ENCODE measurements at places on chromosomes 6 and 20.

- DNase-seq: peak; percentile 5
Measured at GRCh38 chr6:109024784-109025183, 69.9 kb downstream of the SESN1 start.

- DNase-seq: no peak
Measured at GRCh38 chr20:53411891-53412290, 181.7 kb downstream of the ZNF217 start.

- DNase-seq: no peak
Measured at GRCh38 chr20:3797592-3798372, 1.7 kb downstream of the CDC25B start.

DNA sequence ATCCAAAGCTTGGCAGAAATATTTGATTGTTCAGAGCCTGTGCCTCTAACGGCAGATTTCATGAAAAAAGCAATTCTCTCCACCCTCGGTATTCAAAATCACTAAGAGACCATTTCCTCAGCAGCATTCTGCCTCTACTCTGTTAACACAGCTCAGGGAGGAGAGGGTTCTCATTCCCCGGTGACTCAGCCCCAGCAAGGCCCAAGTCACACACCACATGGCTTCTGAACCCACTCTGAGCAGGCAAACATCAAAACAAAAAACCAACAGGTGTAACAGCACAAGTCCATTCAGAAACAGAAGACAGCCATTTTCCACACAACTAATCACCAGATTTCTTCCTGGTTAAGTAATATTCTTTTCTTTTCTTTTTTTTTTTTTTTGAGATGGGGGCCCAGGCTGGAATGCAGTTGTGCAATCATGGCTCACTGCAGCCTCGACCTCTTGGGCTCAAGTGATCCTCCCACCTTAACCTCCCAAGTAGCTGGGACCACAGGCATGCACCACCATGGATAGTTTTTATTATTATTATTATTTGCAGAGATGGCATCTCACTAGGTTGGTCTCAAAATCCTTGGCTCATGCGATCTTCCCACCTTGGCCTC, 55.4 kb downstream of the GFOD1 start:
- no peak for DNase-seq

GRCh38 chr20:59661153-59661552, 56.8 kb downstream of the PHACTR3 start:
- DNase-seq: no peak

- DNase-seq: no peak
Measured at GRCh38 chr6:125597411-125598253, 151.8 kb upstream of the HEY2 start.

DNA sequence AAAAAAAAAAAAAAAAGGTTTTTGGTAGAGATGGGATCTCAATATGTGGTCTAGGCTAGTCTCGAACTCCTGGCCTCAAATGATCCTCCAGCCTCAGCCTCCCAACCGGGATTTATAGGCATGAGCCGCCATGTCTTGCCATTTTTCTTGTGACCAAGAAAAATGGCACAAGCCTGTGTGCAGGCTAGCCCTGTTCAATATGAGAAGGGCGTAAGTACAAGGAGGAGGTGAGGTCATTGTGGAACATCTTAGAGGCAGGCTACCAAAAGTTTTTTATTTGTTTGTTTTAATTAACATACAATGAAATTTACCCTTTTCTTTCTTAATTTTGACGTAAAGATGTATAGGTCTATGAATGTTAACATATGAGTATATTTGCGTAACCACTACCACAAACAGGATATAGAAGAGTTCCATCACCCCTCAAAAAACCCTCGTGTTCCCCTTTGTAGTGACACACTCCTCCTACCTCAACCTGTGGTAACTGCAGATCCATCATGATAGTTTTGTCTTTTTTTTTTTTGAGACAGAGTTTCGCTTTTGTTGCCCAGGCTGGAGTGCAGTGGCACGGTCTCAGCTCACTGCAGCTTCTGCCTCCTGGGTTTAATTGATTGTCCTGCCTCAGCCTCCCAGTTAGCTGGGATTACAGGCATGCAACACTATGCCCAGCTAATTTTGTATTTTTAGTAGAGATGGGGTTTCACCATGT, 28.3 kb upstream of the KIF3B start:
- no peak for DNase-seq

DNA sequence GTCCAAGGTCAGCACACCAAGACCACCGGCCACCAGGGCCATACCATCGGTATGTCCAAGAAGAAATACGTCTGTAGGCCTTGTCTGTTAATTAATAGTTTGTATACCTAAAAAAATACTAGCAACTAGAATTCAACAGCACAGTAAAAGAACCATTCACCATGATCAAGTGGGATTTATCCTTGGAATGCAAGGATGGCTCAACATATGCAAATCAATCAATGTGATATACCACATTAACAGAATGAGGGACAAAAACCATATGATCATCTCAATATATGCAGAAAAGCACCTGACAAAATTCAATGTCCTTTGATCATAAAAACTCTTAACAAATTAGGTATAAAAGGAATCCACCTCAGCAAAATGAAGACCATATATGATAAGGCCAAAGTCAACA, 24.4 kb downstream of the RPP40 start:
- no peak for DNase-seq

- peak; percentile 30 for DNase-seq
Measured at GRCh38 chr20:13231031-13231752, 10.1 kb downstream of the ISM1 start.

GRCh38 chr20:47872341-47872740, 87.1 kb upstream of the SULF2 start:
- DNase-seq: no peak

GRCh38 chr20:8809107-8809953, 259.6 kb upstream of the PLCB4 start:
- DNase-seq: no peak

DNA sequence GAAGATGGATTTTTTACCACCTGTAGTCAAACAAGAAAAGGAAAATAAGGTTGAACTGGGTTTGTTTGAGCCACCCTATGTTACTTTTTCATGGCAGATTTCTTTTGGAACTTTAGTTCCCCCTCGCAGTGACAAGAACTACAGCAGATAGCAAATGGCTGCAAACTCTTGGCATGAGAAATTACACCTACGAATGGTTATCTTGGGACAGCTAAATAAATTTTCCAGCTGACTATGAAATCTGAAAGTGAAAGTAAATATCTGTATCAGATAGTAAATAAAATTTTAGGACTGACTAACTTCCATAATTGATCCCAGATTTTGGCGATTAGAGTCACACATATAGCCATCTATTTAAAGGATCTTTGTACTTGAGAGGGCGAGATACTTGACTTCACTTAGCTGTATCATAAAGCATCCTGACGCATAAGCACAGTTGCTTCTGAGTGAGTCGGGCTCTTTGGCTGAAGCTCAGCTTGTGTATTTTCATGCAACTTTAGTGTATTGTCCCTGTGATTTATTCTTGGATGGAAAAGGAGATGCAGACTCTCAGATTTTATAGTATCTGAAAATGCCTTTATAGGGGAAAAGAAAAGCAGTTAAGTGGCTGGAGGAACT, 125.3 kb upstream of the B3GAT2 start:
- DNase-seq: no peak

DNA sequence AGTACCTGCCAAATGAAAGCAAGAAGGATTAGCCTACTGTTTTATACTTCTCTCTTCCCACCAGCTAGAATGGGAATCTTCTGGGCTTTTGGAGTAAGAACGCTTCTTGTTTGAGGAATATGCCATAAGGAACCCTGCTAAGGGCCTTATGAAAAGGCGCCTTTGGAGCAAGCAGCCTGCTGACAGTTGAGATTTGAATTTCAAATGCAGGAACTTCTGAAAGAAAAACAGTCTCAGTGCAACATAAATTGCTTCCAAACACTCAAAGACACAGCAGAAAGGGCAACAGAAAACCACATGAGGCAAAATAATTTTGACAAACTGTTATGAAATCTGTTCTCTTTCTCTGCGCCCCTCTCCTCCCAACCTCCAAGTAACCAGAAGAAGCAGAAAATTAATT, 149.4 kb upstream of the B3GAT2 start:
- no peak for DNase-seq

- DNase-seq: peak; percentile 19
Measured at GRCh38 chr6:146433881-146434731, 109.5 kb upstream of the RAB32 start.

GRCh38 chr6:56664029-56664428, 21.3 kb upstream of the DST start:
- no peak for DNase-seq

DNA sequence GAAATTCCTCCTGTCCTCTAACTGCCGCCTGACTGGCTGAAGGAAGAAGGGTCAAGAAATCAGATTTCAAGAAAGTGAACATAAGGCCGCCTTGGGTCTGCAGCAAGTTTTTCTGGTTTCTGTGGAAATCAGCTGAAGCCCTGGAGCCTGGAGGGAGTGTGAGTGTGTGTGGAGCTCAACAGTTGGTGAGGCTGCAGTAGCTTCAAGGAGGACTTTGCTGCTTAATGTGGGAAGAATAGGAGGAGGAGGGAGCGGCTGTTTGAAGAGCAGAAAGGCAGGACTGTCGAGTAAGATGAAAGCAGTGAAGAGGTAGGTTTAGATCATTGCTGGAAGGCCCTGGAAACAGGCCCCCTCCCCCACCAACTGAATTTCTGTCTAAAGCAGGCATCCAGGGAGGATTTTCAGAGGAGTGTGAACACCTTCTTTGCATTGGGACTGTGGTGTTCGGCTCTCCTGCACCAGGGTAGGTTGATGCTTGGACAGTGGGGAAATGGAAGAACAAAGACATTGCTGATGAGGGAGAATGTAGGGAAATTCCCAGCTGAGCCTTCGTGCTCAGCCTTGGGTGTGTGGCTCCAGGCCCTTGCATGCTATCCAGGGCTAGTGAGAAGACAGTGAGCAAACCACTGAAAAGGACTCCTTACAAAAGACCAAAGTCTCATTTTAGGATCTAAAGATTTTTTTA, 79.5 kb upstream of the VSTM2L start:
- DNase-seq: peak; percentile 83

DNA sequence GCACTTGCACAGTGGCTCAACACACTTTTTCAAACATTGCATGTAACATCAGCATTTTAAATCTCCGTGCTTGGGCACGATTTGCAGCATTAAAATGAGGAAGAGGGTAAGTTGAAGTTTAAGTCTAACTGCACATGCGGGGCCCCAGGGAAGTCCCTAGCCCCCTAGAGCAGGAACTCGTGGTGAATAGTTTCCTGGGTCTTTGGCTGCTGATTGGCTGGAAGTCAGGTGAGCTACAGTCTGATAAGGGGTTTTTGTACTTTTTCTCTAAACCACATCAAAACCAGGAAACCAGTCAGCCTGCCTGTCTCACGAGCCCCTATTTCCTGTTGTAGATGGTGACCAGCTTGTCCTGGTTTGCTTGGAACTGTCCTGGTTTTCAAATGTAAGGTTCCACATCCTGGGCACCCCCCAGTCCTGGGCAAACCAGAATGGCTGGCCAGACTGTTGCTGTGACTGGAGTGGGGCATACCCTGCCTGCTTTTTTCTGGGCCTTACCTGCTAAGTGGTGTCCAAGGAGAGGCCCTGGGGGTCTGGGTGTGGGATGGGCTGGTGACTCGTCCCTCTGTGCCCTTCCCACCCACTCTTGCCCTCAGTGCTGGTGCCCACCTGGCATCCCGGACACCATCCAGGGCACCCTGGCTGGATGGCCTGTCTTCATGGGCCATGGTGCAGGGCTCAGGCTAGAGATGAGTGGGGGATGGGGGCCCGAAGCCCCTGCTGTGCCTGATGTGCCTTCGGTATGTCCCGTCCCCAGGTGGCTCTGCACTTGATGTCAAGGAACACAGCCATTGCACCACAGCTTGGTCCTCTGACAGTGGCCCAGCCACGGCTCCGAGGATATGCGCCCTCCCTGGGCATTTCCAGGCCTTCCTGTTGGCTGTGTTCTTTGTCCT, 31.8 kb downstream of the SUN5 start:
- no peak for DNase-seq

GRCh38 chr20:31819083-31819784, at the start of gene MYLK2:
Gene MYLK2, plus strand, starts transcription at chr20:31819356. Its CDS starts 225 bp downstream, at chr20:31819581.
- DNase-seq: no peak

DNA sequence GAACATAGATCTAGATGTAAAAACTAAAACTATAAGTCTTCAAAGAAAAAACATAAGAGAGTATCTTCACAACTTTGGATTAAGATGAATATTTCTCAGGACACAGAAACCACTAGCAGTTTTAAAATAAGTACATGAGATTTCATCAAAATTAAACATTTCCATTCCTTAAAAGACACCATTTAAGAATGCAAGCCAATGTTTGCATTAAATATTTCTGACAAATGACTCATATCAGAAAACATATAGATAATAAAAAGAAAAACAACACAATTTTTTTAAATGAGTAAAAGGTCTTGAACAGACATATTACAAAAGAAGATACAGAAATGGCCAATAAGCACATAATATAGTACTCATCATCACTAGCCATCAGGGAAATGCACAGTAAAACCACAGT, 59.7 kb downstream of the COL21A1 start:
- DNase-seq: no peak

GRCh38 chr6:159122453-159122852, 46.7 kb upstream of the FNDC1 start:
- DNase-seq: no peak

DNA sequence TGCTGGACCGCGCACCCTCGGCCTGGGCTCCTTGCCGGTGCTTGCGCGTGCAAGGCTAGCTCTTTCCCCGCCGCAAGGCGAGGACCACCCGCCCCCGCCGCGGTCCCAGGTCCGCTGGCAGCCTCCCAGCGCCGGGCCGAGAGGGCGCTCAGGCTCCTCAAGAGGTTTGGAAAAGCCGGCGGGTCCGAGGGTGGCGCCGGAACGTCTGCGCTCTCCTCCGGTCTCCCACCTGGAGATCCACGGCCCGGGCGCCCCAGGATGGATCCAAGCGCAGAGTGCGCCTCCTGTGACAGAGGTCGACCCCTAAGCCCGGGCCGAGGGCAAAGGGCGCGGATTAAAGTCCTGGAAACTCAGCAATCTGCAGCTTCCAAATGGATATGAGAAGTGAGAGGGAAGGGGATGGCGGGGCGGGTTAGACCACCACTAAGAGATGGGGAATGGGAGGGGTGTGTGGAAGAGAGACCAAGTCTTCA, 575 bp upstream of the MICAL1 start:
- DNase-seq: no peak

- no peak for DNase-seq
Measured at GRCh38 chr6:79646006-79646405, 14.9 kb downstream of the SH3BGRL2 start.

- no peak for DNase-seq
Measured at GRCh38 chr20:40314278-40314677, 374.8 kb downstream of the MAFB start.

- no peak for DNase-seq
Measured at GRCh38 chr6:152391179-152391880, 245.8 kb downstream of the SYNE1 start.

GRCh38 chr6:136721467-136721866, 70.8 kb downstream of the MAP3K5 start:
- no peak for DNase-seq

DNA sequence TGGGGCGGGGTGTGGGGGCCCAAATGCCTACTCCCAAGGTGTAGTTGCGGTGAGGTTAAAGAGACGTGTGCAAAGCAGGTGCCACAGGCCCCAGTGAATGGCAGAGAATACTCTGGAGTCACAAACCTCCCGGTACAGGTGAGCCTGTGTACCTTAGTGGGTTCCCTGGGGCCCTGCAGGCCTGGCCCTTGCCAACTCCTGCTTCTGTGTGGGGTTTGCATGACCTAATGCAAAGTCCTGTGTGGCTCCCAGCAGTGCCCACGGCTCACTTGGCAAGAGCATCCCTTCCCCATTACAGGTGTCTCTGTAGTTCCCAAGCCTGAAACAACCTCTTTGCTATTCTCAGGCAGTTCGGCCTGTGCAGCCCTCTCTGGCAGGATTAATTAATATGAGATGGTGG, 17.5 kb downstream of the SPDEF start:
- no peak for DNase-seq
